ENCODE measurements at places on chromosomes 1 and 21.
A peak's percentile ranks its signal among the peaks of the same experiment; 100 is the strongest.

DNA sequence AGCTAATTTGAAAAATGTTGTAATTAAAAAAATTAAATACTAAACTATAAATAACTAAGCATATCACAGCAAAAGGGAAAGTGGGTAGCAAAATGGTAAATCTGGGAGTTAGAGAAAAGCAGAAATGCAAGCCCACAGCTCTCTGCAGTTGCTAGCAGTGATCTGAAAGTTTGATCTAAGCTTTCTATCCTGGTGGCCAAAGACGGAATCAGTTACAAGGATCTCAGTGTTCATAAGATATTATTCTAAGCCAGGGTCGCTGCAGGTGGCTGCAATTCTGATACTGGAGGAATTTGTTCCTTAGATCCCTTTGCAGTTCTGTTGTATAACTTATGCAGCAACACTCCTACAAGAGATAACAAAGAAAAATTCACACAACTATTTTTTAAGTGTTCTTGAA is 363.7 kb downstream of the SETD4 start:
- H3K27ac ChIP-seq = no peak overlapping the region
- no peaks in the 10 kb centered on the region for H3K36me3 ChIP-seq
- DNase-seq = no peak
- H3K4me1 ChIP-seq = peaks cover 5% of the 10 kb centered on the region
- no peak overlapping the region for H3K4me3 ChIP-seq

GRCh38 chr1:117017062-117017461 is 15.5 kb downstream of the CD101 start:
- no peak overlapping the region for H3K27ac ChIP-seq
- H3K27me3 ChIP-seq = no peaks in the 10 kb centered on the region
- DNase-seq = no peak
- no peak overlapping the region for H3K4me3 ChIP-seq

- peaks cover 10% of the 10 kb centered on the region for H3K36me3 ChIP-seq
- H3K4me3 ChIP-seq = no peak overlapping the region
- peak overlapping the region; percentile 41 for H3K27ac ChIP-seq
- H3K27me3 ChIP-seq = no peaks in the 10 kb centered on the region
These were observed 17.7 kb downstream of the NENF start for GRCh38 chr1:212450331-212450881.

DNA sequence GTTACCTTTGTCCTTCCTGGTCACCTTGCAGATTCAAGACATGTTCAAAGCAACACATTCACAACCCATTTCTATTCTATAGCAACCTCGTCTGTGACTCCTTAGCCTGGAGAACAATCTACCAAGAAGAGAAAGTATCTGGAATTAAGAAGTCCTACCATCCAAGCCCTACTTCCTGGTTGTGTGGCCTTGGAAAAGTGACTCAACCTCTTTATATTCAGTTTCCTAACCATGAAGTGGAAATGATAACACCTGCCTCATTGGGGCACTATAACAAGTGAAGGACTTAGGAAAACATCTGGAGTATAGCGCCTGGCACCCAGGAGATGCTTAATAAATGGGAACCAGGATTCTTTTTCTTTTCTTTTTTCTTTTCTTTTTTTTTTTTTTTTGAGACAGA is 36.5 kb upstream of the SRRM1 start:
- H3K27ac ChIP-seq = no peak overlapping the region
- no peaks in the 10 kb centered on the region for H3K27me3 ChIP-seq
- no peak overlapping the region for H3K4me3 ChIP-seq
- H3K36me3 ChIP-seq = no peaks in the 10 kb centered on the region
- H3K4me1 ChIP-seq = no peaks in the 10 kb centered on the region
- no peak for DNase-seq

GRCh38 chr1:53294061-53294460 is 33.8 kb downstream of the LRP8 start:
- H3K4me3 ChIP-seq = no peak overlapping the region
- H3K36me3 ChIP-seq = no peaks in the 10 kb centered on the region
- no peaks in the 10 kb centered on the region for H3K27me3 ChIP-seq
- peaks cover 35% of the 10 kb centered on the region for H3K4me1 ChIP-seq
- DNase-seq = no peak

DNA sequence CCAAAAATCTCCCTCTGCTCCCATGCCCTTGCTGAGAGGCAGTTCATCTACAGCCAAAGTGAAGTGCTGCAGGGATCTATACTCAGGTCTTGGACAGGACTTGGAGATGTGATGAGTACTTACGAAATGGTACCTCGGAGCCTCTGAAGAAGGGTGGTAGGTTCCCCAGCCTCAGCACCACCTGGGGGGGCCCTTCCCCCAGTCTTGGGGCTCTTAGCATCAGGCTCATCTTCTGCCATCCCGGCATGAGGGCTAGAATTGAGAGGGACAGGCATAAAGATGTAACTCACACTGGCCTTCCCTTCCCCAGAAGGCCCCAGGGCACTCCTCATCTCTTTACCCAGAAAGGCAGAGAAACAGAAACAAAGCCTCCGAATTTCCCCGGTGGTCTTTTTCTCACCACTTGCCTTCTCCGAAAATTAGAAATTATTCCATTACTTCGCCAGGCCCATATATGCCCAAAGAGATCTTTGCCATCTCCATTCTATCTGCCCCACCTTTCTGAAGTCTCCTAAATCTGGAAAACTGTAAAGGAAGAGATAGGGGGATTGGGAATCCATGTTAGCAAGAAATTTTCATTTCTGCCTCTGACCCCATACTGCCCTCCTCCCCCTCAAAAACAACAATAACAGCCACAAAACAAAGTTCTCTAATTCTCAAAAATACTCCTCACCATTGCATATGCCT is 827 bp downstream of the RFX5 start:
- peaks cover 29% of the 10 kb centered on the region for H3K4me1 ChIP-seq
- H3K27me3 ChIP-seq = no peaks in the 10 kb centered on the region
- H3K36me3 ChIP-seq = peaks cover 46% of the 10 kb centered on the region
- H3K4me3 ChIP-seq = peak overlapping the region; percentile 98
- no peak for DNase-seq
- H3K27ac ChIP-seq = peak overlapping the region; percentile 99

GRCh38 chr1:153866045-153866850 is 56.5 kb downstream of the GATAD2B start:
- no peaks in the 10 kb centered on the region for H3K27me3 ChIP-seq
- peak overlapping the region; percentile 12 for H3K4me3 ChIP-seq
- H3K36me3 ChIP-seq = peaks cover 9% of the 10 kb centered on the region
- H3K4me1 ChIP-seq = peaks cover 22% of the 10 kb centered on the region
- H3K27ac ChIP-seq = peak overlapping the region; percentile 88
- no peak for DNase-seq
